ENCODE measurements at places on chromosomes 12 and 14. TPM values are rescaled to one million over a fixed set of nuclear protein-coding genes. Genes with fewer than 3 reads are reported as not detected.

Gene SMOC1
- total RNA-seq, result 21.9 TPM

GRCh38 chr12:109836916-109837315 is 3.7 kb upstream of the TRPV4 start:
- no peak overlapping the region for H3K27ac ChIP-seq
- no peaks in the 10 kb centered on the region for H3K36me3 ChIP-seq
- H3K4me1 ChIP-seq, result peaks cover 8% of the 10 kb centered on the region
- H3K27me3 ChIP-seq, result no peaks in the 10 kb centered on the region
- no peak overlapping the region for H3K4me3 ChIP-seq
- no peak for DNase-seq

DNA sequence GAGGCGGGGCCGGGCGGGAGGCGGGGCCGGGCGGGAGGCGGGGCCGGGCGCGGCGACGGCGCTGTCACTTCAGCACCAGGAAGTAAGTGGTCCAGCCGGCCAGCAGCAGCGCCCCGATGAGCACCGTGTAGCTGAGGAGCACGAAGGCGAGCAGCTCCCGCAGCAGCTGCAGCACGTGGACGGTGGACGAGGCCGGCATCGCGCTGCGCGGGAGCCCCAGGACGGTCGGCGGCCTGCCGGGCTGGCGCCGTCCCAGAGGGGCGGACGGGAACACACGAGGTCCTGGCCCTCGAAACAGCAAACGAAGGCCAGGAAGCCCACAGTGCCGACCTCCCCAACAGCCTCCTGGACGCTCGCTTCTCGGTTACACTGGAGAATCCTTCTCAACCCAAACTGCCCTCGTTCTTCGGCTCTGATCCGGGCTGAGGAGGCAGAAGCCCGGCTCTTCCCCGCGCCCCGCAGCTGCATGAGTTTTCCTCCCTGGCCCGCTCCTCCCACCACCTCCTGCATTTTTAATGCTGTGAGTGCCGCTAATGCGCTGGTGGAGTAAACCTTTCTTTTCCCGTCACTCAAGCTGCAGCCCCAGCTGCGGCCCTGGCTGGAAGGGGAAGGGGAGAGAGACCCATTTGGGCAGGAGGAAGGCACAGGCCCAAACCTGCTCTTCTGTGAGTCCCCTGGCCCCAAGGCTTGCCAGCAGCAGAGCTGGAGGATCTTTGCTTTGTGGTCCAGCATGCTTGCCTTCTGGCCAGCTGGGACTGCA is 694 bp upstream of the DIABLO start:
- no peaks in the 10 kb centered on the region for H3K27me3 ChIP-seq
- no peak for DNase-seq
- H3K4me1 ChIP-seq, result peaks cover 22% of the 10 kb centered on the region
- no peak overlapping the region for H3K27ac ChIP-seq
- peak overlapping the region; percentile 57 for H3K4me3 ChIP-seq
- H3K36me3 ChIP-seq, result peaks cover 22% of the 10 kb centered on the region

DNA sequence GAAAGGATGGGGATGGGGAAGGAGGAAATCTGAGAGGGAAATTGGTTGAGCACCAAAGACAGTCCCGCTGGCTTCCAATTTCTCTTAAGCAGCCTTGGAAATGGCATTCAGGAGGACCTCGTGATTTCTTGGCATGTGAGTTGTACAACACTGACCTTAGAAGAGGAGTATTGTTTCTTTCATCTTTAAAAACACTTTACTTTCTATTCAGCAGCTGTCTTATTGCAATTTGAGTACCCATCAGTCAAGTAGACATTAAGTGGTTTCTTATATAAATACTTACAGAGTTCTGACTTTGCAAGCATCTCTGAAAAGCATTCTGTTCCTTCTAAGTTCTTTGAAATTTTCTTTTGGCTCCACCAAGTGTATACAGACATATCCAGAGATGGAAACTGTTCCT is 83.2 kb downstream of the LMNTD1 start:
- no peaks in the 10 kb centered on the region for H3K36me3 ChIP-seq
- DNase-seq, result no peak
- H3K4me1 ChIP-seq, result no peaks in the 10 kb centered on the region
- H3K27me3 ChIP-seq, result no peaks in the 10 kb centered on the region
- no peak overlapping the region for H3K4me3 ChIP-seq

Data from liver (tissue), 10 donors.